Stimulated activated CD4-positive, alpha-beta T cell treated with anti-CD3 and anti-CD28 coated beads, TNF-alpha, amount 100 ng/mL, for 1 hour (primary cell): ENCODE measurements at places on chromosomes 13 and 19.

- DNase-seq, result no peak
These were observed 2.5 kb downstream of the LIPE start for GRCh38 chr19:42424712-42425131.

GRCh38 chr13:30719525-30719914 is 15.8 kb upstream of the ALOX5AP start:
- no peak for DNase-seq

GRCh38 chr19:45275370-45275971 is 24.4 kb downstream of the MARK4 start:
- no peak for DNase-seq

DNA sequence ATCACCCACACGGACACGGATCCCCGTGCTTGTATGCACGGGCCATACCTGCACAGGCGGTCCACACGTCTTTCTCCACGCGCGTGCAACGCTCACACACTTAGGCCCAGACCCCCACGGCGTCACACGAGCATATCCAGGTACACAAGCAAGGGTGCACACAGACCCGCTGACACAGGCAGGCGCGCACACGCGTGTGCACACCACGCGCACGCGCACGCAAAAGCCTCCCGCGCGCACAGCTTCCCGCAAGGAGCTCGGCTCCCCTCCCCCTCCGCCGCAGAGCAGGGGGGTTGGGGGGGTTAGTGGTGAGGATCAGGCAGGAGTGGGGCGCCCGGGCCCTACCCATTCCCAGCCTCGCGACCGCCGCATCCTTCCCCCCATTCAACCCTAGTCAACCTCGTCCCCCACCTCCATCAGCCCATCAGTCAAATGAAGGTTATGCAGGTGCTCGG is 407 bp downstream of the RAB3A start:
- no peak for DNase-seq
